ENCODE measurements at places on chromosomes 16 and 17. TPM values are rescaled to one million over a fixed set of nuclear protein-coding genes. Genes with fewer than 3 reads are reported as not detected.
A peak's percentile ranks its signal among the peaks of the same experiment; 100 is the strongest.

NTN1 gene
- 0.90 TPM for polyA plus RNA-seq

SLC35G6 gene
- polyA plus RNA-seq = 0.67 TPM

PLD6 gene
- polyA plus RNA-seq = 4.6 TPM

GNGT2 gene
- polyA plus RNA-seq = 1.2 TPM

TELO2 gene
- polyA plus RNA-seq = 43.6 TPM

CCR7 gene
- polyA plus RNA-seq = 0.65 TPM

RAB37 gene
- 5.3 TPM for polyA plus RNA-seq

TPSG1 gene
- 2.3 TPM for polyA plus RNA-seq

CACNA1H gene
- 27.6 TPM for polyA plus RNA-seq

PRSS33 gene
- 0.26 TPM for polyA plus RNA-seq

PMFBP1 gene
- 6.6 TPM for polyA plus RNA-seq

DNA sequence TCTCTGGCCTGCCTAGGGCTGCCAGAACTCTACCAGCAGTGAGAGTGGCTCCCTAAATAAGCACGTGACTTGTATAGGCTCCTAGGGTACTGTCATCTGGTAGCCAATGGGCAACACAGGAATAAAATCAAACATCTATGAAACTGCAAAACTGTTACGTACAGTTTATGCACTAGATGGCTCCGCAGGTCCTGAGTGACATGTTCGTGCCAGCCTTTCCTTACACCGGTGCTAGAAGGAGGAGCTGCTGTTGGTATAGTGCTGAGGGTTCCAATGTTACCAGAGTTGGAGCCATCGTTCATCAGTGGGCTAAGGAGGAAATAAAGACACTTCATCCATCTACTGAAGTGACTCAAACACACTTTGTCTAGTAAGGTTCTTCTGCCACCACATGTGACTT, 63.2 kb upstream of the TRAP1 start:
- DNase-seq = no peak

- no peak for DNase-seq
Measured at GRCh38 chr17:81866440-81867169, 4.5 kb downstream of the ARHGDIA start.

DNA sequence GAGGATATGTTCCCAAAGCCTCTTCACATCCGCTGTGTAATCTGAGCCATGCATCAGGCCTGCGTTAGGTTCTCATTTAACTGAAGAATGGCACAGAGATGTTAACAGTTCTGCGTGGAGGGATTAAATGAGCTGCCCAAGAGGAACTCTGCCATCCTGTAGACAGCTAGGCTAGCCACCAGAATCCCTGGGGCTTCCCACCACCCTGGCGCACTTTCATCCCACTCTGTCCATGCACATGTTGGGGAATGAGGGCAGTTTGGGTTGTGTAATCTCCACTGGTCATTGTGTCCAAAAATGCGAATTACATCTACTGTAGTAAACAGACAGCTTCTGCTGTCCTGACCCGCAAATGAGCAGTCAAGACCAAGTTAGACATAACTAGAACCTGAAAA, 1.0 kb upstream of the GLG1 start:
- no peak for DNase-seq

- no peak for DNase-seq
Measured at GRCh38 chr17:56608944-56609343, 15.4 kb downstream of the NOG start.

GRCh38 chr16:56626685-56627084, 1.1 kb downstream of the MT1E start:
- DNase-seq = no peak

GRCh38 chr16:1350691-1351090, 987 bp downstream of the TSR3 start:
- no peak for DNase-seq

DNA sequence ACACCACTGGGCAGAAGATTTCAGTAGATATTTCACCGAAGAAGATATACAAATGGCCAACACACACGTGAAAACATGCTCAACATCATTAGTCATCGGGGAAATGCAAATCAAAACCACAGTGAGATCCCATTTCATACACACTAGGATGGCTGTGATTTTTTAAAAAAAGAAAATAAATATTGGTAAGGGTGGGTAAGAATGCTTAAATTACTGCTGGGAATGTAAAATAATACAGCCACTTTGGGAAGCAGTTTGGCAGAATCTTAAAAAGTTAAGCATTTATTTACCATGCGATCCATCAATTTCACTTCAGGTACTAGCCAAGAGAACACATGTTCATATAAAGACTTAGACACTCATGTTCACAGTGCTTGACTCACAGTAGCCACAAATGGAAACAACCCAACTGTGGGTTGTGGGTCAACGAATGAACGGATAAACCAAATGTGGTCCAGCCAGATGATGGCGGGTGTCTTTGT, 6.5 kb upstream of the C16orf74 start:
- no peak for DNase-seq

DNA sequence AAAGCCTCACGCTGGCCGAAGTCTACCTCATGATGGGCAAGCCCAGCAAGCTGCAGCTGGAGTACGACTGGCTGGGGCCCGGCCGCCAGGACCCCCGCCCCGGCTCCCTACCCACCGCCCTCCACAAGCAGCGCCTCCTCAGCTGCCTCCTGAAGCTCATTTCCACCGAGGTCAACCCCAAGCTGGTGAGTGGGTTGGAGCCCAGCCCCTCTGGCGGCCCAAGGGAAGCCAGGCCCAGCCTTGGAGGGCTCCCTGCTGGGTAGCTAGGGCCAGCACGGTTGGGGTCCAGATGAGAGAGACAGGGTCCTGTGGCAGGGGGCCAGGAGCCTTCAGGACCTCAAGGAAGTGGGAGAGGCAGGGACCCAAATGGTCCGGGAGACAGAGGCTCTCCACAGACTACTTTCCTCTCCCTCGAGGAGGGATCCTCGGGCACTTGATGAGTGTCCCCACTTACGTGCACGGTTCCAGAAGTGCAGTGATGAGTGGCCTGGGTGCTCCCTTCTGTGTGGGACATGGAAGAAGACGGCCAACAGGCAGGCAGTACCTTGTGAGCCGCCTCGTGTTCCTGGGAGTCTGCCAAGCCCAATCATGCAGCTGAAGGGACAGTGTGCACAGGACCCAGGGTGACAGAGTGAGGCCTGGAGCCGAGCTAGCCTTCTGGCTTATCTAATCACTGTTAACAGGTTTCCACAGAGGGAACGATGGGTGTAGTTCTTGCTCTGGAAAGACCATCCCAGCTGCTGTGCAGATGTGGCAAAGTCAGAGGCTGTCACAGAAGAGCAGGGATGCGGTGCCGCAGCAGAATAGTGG, 21.1 kb upstream of the JPT2 start:
- no peak for DNase-seq

GRCh38 chr16:86171329-86171728, 272.4 kb downstream of the IRF8 start:
- no peak for DNase-seq

DNA sequence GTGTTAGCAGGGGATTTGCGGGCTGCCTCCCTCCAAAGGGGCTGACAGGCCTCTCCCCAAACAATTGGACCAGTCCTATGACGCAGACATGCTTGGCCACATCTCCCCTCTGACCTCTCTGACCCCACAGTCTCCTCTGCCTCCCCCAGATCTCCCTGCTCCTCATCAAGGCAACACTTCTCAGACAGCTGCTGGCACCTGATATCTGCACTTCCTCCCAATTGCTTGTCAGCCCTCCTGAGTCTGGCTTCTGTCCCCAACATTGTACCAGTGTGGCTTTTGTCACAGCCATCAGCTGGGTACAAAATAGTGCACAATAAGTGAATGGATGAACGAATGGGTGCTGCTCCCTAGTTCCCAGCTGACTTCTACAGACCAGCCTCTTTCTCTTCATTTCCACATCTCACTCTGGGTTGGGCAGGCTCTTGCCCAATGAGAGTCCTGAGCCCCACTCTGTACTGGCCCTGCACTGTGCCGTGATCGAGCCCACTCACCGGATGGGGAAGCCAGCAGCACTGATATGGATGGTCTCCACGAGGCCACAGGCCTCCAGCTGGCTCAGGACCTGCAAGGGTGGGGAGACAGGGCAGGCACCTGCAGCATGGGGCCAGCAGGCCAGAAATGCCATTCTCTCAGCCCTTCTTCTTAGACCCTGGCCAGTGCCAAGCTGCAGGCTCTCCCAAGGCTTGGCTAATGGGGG, 17.1 kb downstream of the ZNHIT3 start:
- DNase-seq = no peak

- DNase-seq = no peak
Measured at GRCh38 chr16:24208710-24209109, 47.4 kb upstream of the CACNG3 start.

GRCh38 chr17:82134101-82134500, 36.1 kb upstream of the FASN start:
- DNase-seq = no peak

GRCh38 chr16:8740775-8741355, 56.6 kb downstream of the TMEM186 start:
- no peak for DNase-seq

- DNase-seq = no peak
Measured at GRCh38 chr17:58680038-58680369, 11.8 kb downstream of the TEX14 start.

GRCh38 chr17:7834542-7834956, 532 bp downstream of the KDM6B start:
- peak; percentile 21 for DNase-seq

All from renal pelvis (tissue), 12 donors.